ENCODE measurements at places on chromosomes 11 and 22.

GRCh38 chr11:133720951-133721350, 124.4 kb downstream of the SPATA19 start:
- no peak for DNase-seq

GRCh38 chr11:100629671-100630070, 57.4 kb upstream of the ARHGAP42 start:
- no peak for DNase-seq

GRCh38 chr22:29382580-29383302, 5.6 kb downstream of the AP1B1 start:
- no peak for DNase-seq

DNA sequence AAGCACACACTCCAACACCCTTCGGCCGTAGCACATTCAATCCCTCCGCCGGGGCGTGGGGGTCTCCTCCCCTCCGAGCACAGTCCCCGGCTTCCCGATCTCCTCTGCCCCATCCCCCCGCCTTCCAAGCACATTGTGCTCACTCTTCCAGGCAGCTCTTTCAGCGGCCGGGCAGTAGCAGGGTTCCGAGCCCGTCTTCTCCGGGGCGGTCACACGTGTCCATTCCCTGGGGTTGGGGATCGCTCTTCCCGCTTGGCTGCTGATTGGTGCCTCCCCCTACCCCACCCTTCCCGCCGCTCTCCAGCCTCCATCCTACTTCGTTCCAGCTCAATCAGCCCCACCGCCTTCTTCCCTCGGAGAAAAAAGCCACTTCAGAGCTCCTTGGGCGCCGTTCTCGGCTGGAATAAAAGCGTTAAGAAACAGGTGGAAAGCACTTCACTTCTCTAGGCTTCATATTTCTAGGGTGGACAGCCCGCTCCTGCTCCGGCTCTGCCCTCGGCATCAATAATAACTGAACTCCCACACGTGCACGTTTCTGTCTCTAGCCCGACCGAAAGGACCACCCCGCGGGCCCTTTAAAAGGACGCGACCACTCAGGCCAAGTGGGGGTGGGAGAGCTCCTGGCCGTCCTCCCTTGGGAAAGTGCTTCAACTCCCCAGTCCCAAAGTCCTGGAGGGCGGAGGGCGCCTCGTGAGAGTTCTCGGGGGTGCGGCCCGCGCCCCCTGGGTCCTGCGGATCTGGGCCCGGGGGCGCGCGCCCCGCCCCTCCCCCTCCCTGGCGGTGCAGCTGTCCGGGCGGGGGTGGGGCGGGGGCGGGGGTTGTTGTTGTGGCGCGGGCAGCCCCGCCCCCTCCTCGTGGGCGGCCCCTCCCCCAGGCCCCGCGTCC, 464 bp upstream of the CECR2 start:
- DNase-seq: no peak

GRCh38 chr22:20805972-20806471, 32.1 kb downstream of the SERPIND1 start:
- no peak for DNase-seq

DNA sequence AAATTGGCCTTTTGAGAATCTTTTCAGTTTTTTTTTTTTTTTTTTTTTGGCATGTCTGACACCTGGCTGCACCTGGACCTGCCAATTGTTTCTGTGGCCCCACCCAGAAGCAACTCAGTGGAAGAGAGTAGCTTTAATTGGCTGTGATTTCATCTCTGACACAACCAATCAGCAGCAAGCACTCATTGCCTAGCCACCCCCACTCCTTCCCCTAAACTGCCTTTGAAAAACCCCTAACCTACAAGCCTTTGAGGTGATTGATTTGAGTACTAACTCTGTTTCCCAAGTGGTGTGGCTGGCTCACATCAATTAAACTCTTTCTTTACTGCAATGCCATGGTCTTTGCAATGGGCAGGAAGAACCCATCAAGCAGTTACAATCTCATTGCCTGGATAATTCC, 98.2 kb upstream of the CHORDC1 start:
- DNase-seq: no peak

DNA sequence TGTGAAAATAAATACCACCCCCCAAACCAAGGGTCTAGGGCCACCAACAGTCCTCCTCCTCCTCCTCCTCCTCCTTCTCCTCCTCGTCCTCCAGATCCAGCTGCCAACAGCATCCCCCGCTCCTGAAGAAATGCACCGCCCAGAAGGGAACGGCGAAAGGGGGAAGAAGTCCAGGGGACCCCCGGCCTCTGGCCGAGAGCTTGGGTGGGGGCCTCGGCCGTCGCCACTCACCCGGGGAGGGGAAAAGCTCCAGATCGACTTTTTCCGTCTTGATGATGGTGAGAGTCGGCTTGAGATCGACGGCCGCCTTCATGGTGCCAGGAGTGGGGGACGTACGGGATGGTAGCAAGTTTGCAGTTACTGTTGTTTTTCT, 65.7 kb downstream of the ETS1 start:
- DNase-seq: no peak

- DNase-seq: no peak
Observed at GRCh38 chr11:45048313-45048841, 97.7 kb upstream of the TP53I11 start.

DNA sequence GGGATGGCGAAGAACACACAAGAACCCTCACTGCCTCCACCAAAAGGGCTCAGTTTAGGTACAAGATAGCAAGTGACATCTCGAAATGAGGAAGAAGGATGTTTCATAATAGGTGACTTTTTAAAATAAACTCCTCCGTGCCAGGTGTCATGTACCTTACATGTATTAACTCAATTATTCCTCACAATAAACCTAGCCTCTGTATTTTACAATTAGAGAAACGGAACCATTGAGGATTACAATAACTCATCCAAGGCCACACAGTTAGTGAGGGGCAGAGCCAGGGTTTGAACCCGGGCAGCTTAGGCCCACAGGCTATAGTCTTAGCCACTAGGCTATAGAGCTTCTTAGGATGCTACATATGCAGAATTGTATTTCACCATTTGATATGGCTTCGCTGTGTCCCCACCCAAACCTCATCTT, 965 bp upstream of the PAMR1 start:
- DNase-seq: no peak

- no peak for DNase-seq
Observed at GRCh38 chr11:106468086-106468485, 390.6 kb downstream of the AASDHPPT start.

DNA sequence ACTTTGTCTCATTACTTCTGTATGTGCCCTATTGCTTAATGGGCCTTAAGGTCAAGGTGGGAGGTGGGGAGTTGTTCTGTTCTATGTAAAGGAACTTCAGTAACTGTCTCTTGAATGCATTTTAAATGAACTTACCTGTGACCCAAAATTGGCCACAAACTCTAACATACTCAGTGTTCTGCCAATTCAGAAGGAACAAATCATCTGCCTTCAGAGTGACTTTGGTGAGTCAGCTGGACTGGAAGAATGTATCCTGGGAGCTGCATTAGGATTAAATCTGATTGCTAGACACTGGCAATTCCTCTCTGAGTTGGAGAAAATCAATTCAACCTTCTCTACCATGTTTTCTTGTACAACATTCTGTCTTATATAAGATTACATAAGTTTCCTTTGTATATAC, 1104.8 kb downstream of the DLG2 start:
- no peak for DNase-seq

DNA sequence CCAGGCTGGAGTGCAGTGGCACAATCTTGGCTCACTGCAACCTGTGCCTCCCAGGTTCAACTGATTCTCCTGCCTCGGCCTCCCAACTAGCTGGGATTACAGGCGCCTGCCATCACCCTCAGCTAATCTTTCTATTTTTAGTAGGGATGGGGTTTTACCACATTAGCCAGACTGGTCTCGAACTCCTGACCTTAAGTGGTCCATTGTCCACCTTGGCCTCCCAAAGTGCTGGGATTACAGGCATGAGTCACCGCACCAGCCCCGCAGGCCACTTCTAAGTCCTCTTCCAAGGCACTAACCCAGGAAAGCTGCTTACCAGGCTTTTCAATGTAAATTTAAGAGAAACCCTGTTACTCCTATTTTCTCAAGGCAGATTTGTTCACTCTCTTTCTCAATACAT, 50.4 kb downstream of the DENND5A start:
- no peak for DNase-seq

DNA sequence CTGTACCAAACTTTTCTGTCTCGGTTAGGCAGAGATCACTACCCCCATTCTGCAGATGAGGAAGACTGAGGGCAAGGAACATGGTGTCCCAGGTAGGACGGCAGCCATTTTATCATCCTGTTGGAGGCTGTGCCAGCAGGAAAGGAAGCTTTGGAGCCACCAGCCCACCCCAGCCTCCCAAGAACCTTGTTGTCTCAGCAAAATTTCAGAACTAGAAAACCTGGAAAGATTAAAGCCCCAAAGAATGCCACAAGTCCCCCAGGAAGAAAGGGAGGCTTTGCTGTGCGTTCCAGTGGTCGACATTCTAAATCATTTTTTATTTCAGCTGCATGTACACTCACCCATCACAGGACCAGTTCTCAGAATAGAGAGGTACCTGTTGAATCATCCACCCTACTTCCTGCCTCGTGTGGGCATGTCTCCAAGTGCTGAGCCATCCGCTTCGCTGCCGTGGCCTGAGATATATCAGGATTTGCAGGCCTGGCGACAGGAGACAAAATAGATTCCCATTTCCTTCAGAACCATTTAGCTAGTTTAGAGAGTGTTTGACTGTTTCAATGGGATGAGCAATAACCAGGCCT, 13.0 kb upstream of the EIF3D start:
- DNase-seq: peak; percentile 42

GRCh38 chr11:117458275-117459122, 130.8 kb downstream of the CEP164 start:
- DNase-seq: no peak

DNA sequence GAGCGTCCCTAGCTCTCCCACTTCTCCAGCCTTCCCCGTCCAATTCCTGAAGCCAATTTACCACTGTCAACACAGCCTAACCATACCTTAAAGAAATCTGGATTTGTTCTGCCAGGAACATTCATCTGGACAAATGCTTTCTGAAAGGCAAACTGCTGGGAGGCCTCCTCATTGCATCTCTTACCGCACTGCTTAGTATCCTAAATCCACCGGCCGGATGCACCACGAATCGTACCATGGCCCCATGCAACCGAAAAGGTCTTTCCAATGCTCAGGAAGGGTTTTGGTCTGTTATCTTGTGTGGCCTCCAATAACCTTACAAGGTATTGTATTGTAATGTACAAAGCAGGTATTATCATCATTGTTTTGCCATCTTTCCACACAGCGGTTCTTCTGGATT, 57.6 kb downstream of the MYH9 start:
- no peak for DNase-seq

DNA sequence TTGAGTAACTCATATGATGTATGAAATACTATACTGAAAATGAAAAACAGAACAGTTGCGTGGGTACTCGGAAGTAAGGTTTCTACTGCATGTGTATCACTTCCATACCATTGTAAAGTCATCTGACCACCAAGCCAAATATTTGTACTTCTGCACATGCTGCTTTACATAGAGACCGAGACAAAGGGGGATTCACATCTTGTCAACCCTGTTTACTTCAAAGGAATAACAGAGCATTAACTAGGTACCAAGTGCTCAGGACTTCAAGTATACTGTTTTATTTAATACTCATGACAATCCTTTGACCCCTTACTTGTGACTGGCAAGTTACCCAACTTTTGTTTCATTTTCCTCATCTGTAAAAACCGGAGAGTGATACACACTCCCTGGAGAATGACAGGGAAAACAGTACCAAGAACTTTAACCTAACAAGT, 9.9 kb downstream of the MAPK1 start:
- DNase-seq: no peak

GRCh38 chr11:35927682-35928081, 16.2 kb upstream of the LDLRAD3 start:
- DNase-seq: no peak

DNA sequence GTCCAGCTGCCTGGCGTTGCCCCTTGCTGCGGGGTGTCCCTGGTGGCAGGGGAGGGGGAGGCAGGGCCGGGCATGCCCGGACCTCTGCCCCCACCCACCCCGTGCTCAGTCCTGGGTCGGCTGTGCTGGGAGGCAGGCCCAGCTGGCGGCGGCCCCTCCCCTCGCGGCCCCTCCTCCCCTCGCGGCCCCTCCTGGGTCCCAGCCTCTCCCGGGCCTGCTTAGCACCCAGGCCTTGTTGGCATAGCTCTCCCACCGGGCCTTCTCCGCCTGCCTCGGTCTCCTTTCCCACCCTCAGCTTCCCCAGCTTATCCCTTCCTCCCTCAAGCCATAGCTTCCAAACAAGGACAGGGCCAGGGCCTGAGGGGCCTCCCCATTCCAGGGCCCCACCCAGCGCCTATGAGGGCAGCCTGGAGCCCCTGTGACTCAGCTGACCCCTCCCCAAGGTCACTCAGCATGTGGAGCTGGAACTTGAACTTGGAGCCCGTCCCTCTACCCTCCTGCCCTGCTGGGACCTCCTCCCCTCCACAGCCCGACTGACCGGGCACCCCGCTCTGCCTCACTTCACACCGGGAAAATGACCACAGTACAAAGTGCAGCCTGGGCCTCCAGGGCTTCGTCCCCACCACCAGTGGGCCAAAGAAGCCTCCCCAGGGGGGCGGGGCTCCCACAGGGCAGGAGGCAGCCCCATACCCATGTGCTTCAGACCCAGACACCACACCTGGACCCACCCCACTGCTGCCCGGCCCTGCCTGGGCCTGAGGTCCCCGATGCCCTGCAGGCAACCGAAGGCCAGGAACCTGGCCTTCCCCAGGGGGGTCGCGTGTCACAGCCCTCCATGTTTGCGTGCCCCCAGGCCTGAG, 1.2 kb downstream of the EPS8L2 start:
- DNase-seq: no peak

- no peak for DNase-seq
Observed at GRCh38 chr11:122791836-122792235, 46.5 kb upstream of the CRTAM start.

DNA sequence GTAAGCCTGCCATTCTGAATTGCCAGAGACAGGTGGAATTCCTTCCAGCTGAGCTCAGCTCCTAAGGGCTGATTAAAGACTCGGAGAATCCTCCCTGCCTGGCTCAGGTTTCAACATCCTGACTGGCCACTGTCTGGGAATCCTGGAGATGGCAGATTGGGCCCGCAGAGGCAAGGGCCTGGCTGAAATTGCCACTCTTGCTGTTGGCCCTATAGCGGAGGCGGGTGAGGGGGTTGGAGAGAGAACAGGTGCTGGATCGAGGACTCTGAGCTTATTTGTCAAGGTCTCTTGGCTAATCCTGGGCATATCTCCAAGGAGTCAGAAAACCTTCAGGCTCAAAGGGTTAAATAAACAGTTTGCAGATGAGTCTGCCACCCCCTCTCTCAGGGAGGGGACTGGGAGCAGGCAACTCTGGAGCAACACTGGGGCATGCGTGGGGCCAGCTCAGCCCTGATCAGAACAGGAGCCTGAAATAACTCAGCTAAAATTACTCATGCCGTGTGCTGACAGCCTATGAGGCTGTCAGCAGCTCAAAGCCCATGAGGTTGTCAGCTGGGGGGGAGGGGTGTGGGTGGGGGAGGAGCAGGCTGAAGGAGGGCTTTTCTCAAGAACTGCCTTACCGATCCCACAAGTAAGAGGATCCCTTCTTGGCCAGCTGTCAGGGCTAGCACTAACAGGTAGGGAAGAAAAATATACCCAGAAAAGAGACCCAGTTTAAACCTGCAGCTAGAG, 14.7 kb upstream of the MFRP start:
- DNase-seq: no peak

DNA sequence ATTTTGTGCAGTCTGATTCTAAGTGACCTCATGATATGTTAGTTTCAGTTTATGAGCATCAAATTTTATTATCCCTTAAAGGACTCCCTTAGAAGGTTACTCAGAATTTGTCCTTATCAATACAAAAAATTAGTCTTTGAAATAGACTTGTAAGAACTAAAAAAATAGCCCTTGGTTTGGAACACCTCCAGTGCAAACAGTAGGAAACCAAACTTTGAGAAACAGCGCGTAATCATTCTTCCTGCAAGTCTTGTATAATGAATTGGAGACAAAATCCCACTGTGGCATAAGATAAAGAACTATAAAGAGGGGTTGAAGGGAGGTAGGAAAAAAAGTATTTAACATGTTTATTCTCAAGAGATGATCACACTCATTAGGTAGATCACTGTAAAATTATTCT, 10.8 kb upstream of the MSANTD4 start:
- DNase-seq: no peak
